LHCN-M2 (cell line): ENCODE measurements at places on chromosomes 7 and 10.

DNA sequence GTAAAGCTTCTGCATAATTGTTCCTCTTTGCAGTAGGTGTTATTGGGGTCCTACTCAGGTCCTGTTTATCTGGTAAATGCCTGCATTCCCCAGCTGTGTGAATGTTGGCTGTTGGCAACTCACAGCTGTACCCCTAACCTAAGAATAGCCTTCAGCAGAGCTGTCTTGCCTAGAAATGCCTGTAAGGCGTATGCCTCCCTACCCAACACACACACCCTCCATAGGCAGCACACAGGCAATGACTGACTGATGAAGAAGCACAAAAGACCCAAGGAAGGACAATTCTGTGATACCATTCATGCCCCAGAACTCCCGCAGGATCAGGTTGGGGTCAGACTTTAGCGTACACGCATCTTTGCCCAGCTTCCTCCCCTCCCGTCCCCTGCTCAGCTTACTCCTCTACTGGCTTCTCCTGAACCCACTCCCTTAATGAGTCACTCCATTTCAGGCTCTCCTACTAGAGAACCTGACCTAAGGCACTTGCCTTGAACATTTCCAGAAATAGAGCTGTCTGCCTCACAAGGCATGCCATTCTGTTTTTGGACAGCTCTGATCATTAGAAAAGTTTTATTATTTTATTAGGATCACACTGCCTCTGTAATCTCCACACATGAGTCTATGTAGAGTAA, 99.2 kb upstream of the PIK3CG start:
- no peak for DNase-seq

GRCh38 chr10:24394461-24395190, 185.7 kb downstream of the KIAA1217 start:
- DNase-seq, result no peak

GRCh38 chr10:6843481-6843881, 263.4 kb upstream of the PRKCQ start:
- no peak for DNase-seq

- DNase-seq, result no peak
These were observed 47.6 kb upstream of the NKX6-2 start for GRCh38 chr10:132833421-132834111.

DNA sequence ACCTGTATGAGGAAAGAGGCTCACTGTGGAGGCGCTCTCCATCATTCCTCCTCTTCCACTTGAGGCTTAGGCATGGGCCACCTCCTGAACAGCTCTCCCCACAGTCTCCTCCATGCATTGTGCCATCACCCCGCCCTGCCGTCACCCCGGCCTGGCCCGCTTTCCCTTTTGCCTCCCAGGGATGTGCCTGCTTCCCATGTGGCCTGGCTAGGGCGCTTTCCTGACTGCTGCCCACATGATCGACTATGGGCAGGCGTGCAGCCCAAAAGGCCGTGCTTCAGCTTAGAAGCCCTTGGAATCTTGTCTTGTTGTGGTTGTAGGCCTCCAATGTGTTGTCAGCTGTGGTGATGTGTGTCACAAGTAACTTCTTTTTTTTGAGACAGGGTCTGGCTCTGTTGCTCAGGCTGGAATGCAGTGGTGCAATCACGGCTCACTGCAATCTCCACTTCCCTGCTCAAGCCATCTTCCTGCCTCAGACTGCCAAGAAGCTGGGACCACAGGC, 1.8 kb upstream of the ACTR3C start:
- peak; percentile 67 for DNase-seq
